ENCODE measurements at places on chromosomes 1 and 21. TPM values are rescaled to one million over a fixed set of nuclear protein-coding genes. Genes with fewer than 3 reads are reported as not detected.

DNA sequence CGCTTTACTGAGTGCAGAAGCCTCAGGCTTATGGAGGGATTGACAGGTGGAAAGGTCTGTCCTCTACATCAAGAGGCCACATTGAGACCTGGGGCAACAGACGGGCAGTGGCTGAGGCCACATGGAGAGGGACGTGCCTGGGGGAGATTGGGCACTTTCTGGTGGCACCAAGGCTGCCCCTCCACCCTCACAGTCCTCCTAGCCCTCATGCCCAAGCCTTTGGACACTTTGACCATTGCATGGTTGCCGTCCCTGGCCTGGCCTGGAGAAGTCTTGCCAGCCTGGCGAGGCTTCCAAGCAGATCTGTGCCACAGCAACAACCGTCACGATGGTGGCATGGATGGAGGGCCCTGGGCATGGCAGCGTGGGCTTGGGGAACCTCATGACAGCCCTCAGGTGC lies 192.1 kb upstream of the VAMP3 start:
- DNase-seq = no peak

Gene GRHL3
- not detected for polyA plus RNA-seq

Gene KRTAP19-1
- polyA plus RNA-seq = not detected

- no peak for DNase-seq
Measured at GRCh38 chr1:202225131-202225530, 31.5 kb downstream of the LGR6 start.

DNA sequence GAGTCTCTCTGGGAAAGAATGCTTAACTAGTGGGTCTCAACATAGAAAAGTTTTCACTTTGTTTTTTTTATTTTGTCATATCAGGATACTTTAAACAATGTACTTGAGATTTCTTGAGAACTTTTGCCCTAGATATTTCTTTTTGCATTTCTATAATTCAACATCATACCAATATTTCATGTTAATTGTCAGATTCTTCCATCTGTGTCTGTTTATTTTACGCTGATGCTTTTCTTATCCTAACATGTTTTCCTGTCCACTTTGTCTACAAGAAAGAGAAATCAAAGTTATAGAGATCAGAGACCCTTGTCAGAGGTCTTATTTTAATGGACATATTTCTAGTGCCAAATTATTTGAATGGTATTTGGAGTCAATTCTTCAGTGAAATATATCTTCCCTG lies 95.5 kb upstream of the B3GALT2 start:
- no peak for DNase-seq

Gene PFKFB2
- polyA plus RNA-seq = 8.0 TPM

Gene C1orf185
- not detected for polyA plus RNA-seq

GRCh38 chr21:36661511-36662309 lies 37.2 kb upstream of the SIM2 start:
- DNase-seq = peak; percentile 4

GRCh38 chr1:170461762-170462384 lies 70.1 kb upstream of the GORAB start:
- DNase-seq = peak; percentile 84

Gene SLC6A17
- 1.7 TPM for polyA plus RNA-seq

GRCh38 chr1:213793482-213794067 lies 194.2 kb upstream of the PROX1 start:
- DNase-seq = no peak

GRCh38 chr1:109975718-109976117 lies 8.8 kb upstream of the AHCYL1 start:
- DNase-seq = no peak
